RWPE1 (cell line): ENCODE measurements at places on chromosomes 11 and 22.

DNA sequence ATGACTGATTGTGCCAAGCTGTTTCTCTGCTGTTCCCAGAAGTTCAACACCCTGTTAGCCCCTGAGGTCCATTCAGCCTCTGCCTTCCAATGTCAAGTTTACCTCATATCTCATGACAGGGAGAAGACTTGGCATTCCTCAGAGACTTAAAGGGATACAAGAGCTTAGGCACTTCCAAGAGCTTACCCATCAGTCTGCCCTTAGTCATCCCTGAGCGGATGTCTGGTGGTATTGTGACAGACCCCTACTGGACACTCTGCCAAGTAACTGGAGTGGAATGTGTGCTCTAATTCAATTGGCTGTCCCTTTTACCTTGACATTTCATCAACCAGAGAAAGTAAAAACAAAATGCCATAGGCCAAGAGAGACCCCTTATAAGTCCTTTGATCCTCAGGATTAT lies 151.5 kb downstream of the AASDHPPT start:
- DNase-seq, result no peak

DNA sequence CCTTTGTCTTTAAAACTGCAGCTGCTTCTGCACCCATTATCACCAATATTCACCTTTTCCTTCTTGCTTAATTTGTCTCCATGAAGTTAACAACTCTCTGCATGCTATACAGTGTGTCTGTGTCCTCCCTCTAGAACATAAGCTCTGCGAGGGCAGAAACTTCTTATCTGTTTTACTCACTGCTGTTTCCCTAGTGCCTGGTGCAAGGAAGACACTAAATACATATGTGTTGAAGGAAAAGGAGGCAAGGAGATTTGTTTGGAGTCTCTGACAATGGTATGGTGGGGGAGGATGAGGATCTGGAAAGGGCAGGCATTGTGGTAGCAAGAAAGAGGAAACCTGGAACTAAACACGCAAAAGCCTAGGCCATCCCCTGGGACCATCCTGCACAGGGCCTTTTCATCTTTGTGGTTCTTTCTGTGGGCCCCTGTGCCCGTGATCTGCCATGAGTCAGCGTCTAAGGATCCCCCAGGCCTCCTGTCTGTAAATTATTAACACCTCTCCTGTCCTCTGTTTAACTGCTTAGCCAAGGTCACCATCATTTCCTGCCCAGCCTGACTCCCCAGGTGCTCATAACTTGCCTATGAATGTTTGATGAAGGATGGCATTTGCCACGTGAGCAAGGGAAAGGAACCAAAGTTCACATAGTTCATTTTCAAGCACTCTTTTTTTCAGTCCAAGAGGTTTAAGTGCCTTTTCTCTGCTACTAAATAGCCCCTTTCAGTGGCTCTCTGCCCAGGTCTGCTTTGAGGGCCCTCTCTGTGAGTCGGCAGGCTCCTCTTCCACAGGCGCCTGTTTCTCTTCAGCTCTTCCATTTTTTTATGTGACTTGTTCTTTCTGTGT lies 131.1 kb downstream of the RASSF10 start:
- no peak for DNase-seq

DNA sequence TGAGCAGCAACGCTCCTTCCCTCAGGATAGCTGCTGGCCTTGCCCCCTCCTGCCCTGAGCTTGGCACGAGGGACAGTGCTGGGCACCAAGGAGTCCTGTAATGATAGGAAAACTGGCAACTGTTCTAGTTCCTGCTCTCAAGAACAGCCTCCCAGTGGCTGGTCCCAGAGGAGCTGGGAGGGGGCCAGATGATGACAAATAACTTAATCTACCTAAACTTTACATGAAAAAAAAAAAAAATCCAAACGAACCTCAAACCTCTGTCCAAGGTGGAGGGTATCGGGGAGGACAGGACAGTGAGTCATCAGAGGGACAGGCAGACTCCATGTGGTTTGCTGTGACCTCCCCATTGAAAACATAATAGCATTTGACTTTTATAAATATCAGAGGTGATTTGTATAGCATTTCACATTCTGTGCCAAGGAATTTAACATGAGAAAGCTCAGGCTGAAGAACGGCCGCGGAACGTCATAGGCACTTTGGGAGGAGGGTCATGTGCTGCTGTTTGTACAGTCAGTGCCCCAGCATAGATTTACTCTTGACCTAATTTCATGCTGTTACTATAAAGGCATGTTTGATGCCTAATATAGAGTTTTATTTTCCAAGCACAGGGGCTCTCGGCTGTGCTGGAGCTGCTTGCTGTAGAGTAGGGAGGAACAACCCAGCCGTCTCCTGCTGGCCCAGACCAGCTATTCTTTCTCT lies 98.2 kb upstream of the NNMT start:
- DNase-seq, result peak; percentile 68

DNA sequence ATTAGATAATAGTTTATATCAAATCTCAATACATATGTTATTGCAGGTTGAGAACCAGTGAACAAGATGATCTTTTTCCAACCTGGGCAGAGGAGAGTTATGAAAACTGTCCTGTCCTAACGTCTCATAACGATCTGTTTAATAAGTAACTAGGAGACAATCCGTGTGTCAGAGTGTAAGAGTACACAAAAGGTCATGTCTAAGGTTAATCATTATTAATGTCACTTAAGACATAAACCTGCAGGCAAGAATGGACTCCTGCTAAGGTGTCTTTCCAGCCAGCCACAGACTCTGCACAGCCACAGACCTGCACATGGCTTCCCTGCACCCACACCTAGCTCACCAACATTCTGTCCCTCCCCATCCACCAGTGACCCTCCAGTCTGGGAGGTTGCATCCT lies 10.1 kb downstream of the SLC5A4 start:
- no peak for DNase-seq

- no peak for DNase-seq
Measured at GRCh38 chr11:118996926-118997626, 862 bp upstream of the CENATAC start.

- no peak for DNase-seq
Measured at GRCh38 chr11:90329043-90329442, 106.2 kb upstream of the CHORDC1 start.

GRCh38 chr11:115566180-115566764 lies 62.1 kb upstream of the CADM1 start:
- DNase-seq, result no peak

- no peak for DNase-seq
Measured at GRCh38 chr11:34620202-34620601, 691 bp upstream of the EHF start.

DNA sequence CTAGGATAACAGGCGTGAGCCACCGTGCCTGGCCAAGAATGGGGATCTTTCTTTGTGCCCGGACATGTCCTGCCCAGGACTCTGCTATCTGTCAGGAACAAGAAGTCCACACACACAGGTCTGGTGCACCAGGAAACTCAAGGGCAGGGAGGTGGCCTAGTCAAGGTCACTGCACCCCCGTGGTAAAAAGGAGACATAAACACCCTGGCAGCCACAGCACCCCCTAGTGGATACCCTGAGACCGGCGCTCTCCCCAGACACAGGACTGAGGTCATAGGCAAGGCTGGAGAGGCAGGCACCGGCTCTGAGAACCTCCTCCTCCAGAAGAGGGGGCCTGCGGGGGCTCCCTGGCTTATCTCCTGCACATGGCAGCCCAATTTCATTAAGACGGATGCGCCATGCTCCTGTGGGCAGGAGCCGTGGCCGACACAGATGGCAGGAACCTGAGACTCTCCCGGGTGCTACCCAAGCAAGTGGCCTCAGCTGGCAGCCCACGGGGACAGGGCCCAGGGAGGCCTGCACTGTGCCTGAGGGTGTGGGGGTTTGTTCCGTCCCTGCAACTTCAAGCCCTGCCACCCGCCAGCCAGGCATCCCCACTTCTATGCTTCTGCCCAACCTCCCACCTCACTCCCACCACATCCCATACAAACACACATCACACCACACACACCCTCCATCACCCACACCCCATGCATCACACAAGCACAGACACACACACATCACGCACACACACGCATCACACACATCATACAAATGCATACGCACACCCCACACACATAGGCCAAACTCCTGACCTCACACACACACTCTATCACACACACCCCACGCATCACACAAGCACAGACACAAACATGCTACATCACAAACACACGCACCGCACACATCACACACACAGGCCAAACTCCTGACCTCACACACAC lies 19.6 kb downstream of the MACROD1 start:
- DNase-seq, result peak; percentile 20

DNA sequence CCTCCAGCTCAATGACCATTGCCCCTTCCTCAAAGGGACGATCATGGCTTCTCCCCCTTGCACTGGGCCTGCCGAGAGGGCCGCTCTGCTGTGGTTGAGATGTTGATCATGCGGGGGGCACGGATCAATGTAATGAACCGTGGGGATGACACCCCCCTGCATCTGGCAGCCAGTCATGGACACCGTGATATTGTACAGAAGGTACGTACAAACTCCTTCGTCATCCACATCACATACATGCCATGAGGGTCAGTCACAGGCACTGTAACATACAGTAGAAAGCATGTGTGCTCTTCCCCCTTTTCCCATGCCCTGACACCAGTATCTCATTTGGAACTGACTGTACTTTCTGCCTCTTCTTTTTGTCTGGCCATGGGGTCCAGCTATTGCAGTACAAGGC lies 4.0 kb downstream of the TAF10 start:
- no peak for DNase-seq

- DNase-seq, result no peak
Measured at GRCh38 chr11:117814204-117814765, 10.3 kb downstream of the FXYD2 start.

DNA sequence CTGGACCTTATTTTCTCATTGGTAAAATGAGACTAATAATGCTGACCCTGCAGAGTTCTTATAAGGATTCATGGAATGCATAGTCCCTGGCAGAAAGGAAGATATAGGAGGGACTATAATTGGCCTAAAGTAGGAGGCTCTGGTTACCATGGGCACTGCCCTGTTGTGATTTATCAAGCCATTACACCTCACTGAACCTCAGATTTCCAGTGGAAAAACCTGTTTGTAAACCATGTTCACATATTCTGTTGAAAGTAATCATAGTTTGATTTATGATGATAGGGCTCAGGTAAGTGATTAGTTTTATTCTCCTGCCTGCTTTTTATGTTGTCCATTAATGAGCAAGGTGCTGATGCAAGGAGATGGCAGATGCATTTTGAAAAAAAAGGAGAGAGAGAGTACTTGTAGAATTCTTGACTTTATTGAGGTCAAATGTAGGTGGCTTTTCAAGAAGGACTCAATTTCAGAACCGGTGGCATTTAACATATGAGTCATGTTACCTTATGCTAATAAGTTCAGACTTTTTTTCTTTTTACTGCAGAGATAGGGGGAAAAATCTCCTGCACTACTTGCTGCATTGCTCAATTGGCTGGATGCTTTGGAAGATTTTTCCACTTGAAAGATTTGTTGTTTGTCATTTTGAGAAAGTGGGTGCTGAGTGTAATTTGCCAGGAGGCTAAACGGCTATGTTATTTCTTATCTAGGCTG lies 14.6 kb downstream of the NF2 start:
- DNase-seq, result peak; percentile 54

DNA sequence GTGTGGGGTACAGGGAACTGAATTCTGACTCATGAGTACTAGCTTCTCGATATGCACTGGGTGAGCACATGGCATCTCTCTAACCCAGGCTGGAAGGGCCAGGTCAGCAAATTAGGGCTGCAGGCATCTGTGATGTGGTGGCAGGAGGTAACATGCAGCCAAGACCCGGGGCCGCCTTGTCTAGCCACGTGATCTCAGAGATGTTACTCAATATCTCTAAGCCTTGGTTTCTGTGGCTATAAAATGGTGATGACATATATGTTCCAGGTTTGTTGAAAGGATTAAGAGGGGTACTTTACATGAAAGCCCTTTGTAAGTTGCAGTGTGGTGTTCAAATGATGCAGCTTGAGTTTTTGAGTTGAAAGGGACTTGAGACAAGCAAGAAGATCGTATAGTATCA lies 3.2 kb downstream of the ST14 start:
- peak; percentile 41 for DNase-seq

DNA sequence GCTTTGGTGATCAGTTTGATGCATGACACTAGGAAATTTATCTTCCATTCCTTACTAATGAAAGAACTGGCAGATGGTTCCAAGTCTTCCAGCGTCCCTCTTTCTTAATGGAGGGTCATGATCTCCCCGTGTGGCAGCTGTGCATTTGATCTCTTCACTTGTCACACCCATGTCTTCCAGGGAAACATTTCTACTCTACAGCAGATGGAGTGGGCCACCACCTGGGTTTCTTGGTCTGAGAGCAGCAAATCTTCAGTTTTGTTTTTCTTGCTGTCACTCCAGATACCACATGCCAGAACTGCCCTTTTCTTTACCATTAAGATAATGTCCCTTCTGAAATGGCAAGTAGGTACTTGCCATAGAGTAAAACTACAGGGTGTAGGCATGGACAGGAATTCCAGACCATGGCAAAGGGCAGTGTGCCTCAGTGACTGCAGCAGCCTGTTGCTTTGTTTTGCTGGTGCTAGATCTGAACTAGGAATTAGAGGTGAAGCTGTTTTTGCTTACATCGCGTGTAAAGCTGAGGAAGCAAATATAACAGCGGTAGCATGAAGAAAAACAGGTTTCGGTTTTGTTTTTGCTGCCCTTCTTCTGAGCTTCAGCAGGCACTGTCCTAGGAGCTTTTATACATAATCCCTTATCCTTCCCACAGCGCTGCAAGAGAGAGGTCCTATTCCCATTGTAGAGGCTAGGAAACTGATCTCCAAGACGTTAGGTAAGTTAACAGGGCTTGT lies 20.7 kb upstream of the C11orf96 start:
- no peak for DNase-seq

DNA sequence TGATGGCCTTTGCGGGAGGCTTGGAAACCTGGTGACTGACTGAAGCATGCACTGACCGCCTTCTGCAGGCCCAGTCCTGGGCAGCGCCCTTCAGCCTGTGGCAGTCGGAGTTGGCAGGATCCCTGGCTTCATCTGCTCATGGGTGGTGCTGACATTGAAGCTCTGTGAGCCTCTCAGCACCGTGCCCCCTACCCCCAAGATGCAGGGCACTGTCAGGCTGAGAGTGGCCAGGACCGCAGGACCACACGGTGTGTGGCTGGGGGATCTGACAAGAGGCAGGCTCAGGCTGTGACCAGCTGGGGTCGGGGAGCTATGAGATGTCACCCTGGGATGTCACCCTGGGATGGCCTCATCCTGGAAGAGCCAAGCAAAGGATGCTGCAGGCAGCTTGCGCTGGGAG lies 32.7 kb downstream of the TBC1D22A start:
- no peak for DNase-seq

DNA sequence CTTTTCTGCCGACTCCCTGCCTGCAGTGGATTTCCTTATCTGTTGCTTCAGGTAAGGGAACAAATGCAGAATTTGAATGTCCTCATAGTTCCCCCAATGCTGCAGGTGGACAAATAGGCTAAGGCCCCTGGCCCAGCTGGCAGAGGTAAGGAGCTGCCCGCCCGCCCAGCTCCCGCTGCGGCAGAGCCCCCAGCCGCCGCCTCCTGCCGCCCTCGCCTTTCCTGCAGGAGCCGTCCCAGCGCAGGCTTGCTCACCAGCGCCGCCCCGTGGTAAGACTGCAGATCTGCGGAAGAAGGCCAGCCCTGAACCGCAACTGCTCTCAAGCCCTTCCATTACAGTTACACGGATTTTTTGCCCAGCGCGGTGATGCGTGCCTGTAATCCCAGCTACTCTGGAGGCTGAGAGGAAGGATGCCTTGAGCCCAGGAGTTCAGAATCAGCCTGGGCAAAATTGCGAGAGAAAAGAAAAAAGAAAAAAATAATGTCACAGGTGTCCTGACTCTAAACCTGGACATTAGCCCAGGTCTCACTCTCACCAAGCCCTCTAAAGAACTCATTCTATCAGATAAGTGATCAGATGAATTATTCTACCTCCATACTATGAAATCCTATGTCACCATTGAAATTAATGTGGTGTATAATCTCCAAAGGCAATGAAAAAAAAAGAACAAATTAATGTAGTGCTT lies 51.2 kb upstream of the EMID1 start:
- DNase-seq, result peak; percentile 50

- DNase-seq, result no peak
Measured at GRCh38 chr22:25237503-25237902, 18.1 kb downstream of the CRYBB2 start.
